Upper lobe of left lung (tissue), 6 donors: ENCODE measurements at places on chromosomes 2 and 18. TPM values are rescaled to one million over a fixed set of nuclear protein-coding genes. Genes with fewer than 3 reads are reported as not detected.

DNA sequence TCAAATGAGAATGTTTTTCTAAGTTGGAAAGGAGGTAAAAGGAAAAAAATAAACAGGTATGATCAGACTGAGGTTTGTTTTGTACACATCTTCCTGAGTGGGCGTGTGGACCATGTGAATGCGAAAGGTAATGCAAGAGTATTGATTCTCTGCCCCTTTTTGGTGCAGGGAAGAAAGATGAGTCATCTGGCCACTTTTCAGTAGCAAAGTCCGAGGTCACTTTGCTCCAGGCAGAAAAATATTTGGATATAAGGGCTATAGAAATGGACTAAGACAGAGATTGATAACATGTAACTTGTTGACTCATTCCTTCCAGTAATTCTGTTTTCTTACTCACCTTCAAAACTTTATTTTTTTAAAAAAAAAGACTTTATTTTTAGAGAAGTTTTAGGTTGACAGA, 130.5 kb downstream of the DSEL start:
- no peaks in the 10 kb centered on the region for H3K27me3 ChIP-seq
- H3K27ac ChIP-seq = no peak overlapping the region
- no peaks in the 10 kb centered on the region for H3K4me1 ChIP-seq
- no peak overlapping the region for H3K4me3 ChIP-seq

- H3K36me3 ChIP-seq = no peaks in the 10 kb centered on the region
- no peak overlapping the region for H3K27ac ChIP-seq
- no peaks in the 10 kb centered on the region for H3K4me1 ChIP-seq
- no peak overlapping the region for H3K4me3 ChIP-seq
Measured at GRCh38 chr18:37657493-37657892, 91.9 kb upstream of the CELF4 start.

GRCh38 chr18:72867746-72868584, at the start of gene NETO1:
Gene NETO1, minus strand, starts transcription at chr18:72867987. Its CDS starts 696 bp downstream, at chr18:72867291.
- no peaks in the 10 kb centered on the region for H3K36me3 ChIP-seq
- H3K27me3 ChIP-seq = no peaks in the 10 kb centered on the region
- H3K4me1 ChIP-seq = peaks cover 20% of the 10 kb centered on the region
- H3K27ac ChIP-seq = no peak within 1 kb of the TSS
- DNase-seq = no peak
- H3K4me3 ChIP-seq = peak within 1 kb of the TSS; percentile 40

GRCh38 chr2:211745295-211746097, 793.1 kb downstream of the ERBB4 start:
- H3K36me3 ChIP-seq = no peaks in the 10 kb centered on the region
- no peak for DNase-seq
- no peak overlapping the region for H3K4me3 ChIP-seq
- peaks cover 4% of the 10 kb centered on the region for H3K4me1 ChIP-seq
- H3K27me3 ChIP-seq = no peaks in the 10 kb centered on the region

- no peak overlapping the region for H3K4me3 ChIP-seq
- H3K36me3 ChIP-seq = no peaks in the 10 kb centered on the region
- no peak overlapping the region for H3K27ac ChIP-seq
- no peak for DNase-seq
Measured at GRCh38 chr2:98875081-98875728, 60.8 kb downstream of the CRACDL start.

DNA sequence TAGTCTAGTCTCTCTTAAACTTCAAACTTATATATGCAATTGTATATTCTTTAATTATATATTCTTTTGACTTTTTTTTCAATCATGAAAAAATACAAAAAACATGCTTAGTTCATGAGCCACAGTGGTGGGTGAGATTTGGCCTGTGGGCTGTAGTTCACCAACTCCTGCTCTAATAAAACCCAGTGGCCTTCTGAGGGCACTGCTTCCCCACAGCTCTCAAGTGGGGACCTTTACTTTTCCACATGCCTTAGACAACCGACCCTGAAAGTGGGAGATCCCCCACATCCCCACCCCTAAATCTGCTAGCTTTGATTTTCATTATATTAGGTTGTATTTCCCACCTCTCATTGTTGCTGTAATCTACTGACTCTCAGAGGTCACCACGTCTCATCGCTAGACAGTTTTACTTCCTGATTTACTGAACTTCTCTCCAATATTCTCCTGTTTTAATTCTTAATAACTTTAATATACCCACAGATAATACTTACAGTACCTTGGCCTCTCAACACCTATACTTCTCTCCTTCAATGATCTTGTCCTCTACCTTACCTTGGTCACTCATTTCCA, 57.3 kb downstream of the ROCK1 start:
- H3K4me3 ChIP-seq = no peak overlapping the region
- no peaks in the 10 kb centered on the region for H3K27me3 ChIP-seq
- peaks cover 35% of the 10 kb centered on the region for H3K4me1 ChIP-seq
- H3K36me3 ChIP-seq = no peaks in the 10 kb centered on the region
- H3K27ac ChIP-seq = no peak overlapping the region
- no peak for DNase-seq

DNA sequence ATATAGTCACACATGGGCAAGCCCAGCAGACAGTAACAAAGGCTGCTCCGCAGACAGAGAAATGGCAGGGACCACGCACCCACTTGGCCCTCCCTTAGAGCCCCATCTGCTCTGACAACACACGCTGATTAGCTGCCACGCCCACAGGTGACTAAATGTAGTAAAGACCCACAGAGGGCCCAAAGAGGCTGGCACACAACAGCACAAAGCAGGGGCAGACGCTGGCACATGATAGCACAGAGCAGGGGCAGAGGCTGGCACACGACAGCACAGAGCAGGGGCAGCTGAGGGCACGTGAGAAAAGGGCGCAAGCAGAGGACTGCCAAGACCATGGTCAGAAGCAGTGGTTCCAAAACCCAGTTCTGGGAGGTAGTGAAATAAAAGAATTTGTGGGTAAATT, 10.6 kb downstream of the AFG3L2 start:
- no peaks in the 10 kb centered on the region for H3K4me1 ChIP-seq
- DNase-seq = no peak
- H3K4me3 ChIP-seq = no peak overlapping the region
- no peak overlapping the region for H3K27ac ChIP-seq
- peaks cover 77% of the 10 kb centered on the region for H3K36me3 ChIP-seq

- no peak overlapping the region for H3K27ac ChIP-seq
- H3K4me3 ChIP-seq = no peak overlapping the region
- H3K4me1 ChIP-seq = no peaks in the 10 kb centered on the region
- peaks cover 84% of the 10 kb centered on the region for H3K36me3 ChIP-seq
Measured at GRCh38 chr2:200945395-200945729, 18.1 kb downstream of the ORC2 start.

PARD3B gene
- total RNA-seq = 24.8 TPM

ATP9B gene
- 39.8 TPM for total RNA-seq

METTL5 gene
- total RNA-seq = 37.0 TPM

DPYSL5 gene
- not detected for total RNA-seq

CHAC2 gene
- 3.1 TPM for total RNA-seq

LYPD6B gene
- total RNA-seq = not detected
